Ureter (tissue), 1 donor: ENCODE measurements at places on chromosomes 1 and 21. TPM values are rescaled to one million over a fixed set of nuclear protein-coding genes. Genes with fewer than 3 reads are reported as not detected.
A peak's percentile ranks its signal among the peaks of the same experiment; 100 is the strongest.

DNA sequence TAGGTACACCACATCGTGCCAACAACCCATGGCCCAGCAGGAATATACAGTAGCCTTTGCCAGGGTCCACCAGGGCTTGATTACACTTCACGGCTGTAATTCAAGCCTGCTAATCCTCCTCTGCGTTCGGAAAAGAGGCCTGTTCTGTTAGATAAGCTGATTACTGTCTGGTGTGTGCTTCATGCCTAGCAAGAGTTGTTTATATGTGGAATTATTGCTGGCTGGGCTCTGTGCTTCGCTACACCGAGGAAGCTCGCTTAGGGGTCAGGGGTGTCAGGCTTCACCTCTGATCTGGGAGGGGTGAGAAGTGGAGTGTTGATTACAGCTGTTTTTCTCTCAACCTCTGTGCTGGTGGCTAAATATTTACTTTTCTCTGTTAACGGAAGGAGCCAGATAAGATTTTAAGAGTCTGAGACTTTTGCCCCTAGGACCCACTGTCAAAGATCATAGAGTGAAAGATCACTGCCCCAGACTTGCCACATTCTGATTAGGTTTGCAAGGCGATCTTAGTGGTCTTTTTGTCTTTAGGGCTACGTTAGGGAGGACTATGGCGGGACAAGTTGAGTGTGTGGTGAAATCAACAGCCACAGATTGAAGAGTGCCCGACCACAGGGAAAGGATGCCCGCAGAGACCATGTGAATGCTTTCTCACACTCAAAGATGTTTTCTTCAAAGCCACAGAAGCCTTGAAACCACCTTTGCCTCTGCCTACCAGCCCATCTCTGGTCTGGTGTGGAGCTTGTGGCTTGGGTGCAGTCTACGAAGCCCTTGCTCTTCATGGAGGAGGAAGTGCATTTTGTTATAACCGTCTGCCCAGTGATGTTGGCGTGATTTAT lies 216.1 kb downstream of the PBX1 start:
- DNase-seq = no peak

- DNase-seq = peak; percentile 65
Observed at GRCh38 chr1:28591708-28592320, at the start of gene RAB42. TSS of gene RAB42 (plus strand) at chr1:28592265. CDS start at chr1:28592512, 247 bp downstream.

The SEMA4A gene
- total RNA-seq = 49.3 TPM

DNA sequence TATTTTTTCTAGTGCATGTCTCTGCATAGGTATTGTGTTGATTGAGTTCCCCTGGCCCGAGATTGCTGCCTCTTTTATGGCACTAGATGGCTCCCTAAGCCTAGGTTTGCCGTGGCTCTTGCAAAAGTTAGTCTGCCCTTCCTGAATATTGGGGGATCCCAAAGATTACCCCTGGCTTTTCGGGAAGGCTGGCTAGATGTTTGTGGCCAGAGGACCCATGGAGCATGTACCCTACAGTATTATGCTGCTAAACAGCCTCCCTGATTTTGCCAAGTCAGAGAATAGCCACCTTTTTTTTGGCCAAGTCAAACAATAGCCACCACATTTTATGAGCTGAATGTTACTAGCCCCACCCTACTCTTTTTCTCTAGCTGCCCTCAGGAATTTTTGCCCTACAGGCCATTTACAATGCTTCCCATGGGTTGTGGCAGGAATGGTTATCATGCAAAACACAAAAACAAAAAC lies 343.2 kb downstream of the OLFM3 start:
- no peak for DNase-seq

The LMX1A gene
- not detected for total RNA-seq

DNA sequence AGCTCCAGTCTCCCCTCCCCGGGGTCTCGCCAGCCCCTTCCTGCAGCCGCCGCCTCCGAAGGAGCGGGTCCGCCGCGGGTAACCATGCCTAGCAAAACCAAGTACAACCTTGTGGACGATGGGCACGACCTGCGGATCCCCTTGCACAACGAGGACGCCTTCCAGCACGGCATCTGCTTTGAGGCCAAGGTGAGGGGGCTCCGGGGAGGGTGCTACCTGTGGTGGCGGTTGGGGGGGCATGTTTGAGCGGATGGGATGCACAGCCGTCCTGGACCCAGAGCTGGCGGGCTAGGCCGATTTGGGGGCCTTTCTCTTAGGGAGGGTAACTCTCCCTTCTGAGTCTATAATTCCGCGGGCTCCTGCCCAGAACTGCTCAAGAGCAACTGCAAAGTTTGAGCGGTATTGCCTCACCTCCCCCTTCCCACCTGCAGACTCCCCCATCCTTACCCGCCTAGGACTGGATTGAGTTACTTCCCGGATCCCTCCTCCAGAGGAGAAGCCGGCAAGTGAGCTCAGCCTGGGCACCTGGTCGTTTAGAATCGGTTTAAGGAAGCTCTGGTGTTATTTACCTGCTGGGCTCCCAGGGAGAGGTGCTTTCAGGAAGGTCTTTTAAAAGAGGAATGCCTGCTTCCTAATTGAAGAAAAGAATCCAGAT lies 730 bp downstream of the NOS1AP start:
- peak; percentile 51 for DNase-seq

The OR10Z1 gene
- not detected for total RNA-seq

DNA sequence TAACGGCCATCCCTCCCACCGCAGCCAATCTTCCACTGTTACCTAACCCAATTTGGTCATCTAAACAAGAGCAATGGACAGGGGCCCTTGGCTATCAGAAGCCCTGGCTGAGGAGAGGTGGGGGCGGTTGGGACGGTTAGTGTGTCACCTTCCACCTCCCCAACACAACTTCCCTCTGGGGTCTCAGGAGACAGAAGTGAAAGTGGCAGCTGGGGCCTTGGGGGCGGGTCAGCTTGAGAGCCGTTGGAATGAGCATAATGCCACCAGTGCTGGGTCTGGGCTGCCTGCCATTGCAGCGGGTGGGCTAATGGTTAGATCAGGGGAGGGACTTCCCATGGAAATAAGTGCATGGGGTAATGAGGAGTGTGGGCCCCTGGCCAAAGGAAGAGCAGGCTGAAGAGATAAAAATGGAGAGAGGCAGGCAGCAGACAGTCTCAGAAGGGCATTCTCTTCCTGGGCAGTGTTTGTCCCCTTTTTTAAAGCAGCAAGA lies 7.9 kb downstream of the MEF2D start:
- no peak for DNase-seq

DNA sequence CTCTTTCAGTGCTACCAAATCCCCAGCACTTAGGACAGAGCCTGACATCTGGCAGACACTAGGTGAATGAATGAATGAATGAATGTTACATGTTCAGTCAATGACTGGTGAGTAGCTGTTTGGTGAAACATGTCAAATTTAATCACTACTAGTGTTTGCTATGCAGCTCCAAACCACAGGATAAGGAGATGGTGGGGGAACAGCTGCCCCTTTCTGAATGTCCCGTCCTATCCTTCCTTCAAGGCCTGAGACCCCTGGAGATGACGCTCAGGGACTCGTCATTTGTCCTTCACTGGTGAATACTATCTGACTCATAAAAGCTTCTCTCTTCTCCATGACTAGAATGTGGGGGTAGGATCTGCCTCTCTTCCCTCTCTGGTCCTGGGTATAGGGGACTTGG lies 175.4 kb downstream of the HIVEP3 start:
- DNase-seq = no peak

The CYP4A22 gene
- 0.23 TPM for total RNA-seq

DNA sequence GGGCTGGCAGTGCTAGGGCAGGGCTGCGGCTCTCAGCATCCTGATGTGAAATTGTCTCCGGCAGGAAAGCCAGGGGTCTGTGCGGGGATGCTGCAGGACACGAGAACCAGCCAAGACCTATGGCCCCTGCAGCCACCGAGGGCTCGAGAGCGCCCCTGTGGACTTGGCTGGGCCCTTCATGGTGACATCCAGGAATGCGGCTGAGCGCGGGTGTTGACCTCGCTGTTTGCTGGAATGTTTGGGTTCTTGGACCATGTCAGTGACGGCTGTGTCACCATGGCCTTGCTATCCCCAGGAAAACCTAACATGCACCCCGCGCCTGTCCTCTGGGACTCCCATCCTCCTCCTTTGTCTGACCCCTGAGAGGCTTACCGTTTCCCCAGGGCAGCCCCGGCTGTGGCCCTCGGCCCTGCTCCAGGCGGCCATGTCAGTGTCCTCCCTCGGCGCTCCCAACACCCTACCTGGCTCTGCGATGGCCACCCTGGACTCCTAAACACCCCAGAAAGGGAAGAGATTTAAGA lies 14.3 kb upstream of the C1orf174 start:
- no peak for DNase-seq

- DNase-seq = no peak
Observed at GRCh38 chr1:200890818-200891773, 3.6 kb upstream of the INAVA start.

DNA sequence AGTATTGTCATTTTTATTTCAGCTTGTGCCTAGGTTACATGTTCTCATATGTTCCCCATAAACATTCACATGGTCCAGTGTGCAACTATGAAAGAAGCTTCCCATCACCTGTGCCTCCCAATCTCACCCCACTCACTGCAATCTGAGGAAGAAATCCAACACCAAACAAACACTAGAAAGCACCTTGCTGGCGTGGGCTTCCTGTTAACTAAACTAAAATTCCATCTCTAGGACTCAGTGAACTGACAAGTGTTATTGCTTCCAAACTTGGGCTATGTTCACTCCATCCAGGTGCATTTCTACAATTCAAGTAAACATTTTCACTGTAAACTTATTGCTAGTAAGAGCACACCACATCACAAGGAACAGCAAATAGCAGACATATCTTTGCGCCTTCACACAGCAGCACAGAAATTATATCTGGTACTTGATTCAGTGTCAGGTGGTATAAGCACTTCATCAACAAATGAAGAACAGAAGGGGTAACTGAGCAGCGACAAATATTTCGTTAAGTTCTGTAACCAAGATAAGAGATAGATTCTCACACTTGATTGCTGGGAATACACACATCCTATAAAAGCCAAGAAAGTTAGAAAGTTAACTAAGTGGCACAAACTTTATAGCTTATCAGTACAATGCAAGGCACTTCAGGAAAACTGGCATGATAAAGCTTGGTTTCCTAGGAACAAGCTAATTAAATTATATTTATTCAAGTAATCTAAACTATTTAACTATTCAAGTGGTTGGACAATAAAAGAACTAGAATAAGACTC lies 8.9 kb upstream of the KCNJ15 start:
- no peak for DNase-seq

The AMY1C gene
- total RNA-seq = not detected

DNA sequence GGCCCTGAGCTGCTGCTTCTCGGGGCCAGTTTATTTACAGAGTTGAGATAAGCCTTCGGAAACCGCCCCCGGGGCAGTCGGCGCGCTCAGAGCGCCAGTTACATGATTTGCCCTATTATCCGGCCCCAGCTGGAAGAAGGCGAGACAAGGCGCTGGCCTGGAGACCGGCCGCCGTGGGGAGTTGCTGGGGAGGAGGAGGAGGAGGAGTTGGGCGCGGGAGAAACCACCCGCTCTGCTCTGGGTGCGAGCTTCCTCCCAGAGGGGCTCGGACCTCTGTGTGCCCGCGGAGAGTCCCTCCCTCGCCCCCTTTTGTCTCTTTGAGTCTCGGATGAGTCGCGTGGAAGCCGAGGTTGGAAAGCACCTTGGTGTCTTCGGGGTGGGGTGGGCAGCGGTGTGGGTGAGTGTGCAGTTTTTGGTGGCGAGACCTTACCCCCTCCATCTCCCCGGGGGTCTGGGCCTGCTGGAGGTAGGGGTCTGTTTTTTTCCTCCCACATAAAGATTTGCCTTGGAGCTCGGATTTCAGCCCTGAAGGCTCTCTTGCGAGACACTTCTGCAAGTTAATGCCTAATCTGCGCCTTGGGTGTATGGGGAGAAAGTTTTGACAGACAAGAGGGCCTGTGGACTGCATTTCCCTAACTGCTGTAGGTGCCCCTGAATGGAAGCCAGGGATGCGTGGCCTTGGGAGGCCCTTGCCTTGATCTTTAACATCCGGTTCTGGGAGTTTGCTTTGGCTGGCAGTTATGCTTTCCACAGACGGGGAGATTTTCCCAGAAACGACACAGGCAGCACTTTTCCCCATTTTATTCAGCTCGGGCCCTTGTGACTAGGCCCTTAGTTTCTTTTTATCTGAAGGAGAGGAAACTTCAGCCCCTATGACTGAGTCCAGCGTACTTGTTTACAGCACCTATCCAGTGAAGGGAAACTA lies 80.0 kb downstream of the NDUFS5 start:
- DNase-seq = no peak

GRCh38 chr1:8404460-8405370 lies 86.8 kb downstream of the SLC45A1 start:
- DNase-seq = no peak
